Muscle of back (tissue), 13 donors: ENCODE measurements at places on chromosomes 16 and 17.

- no peak for DNase-seq
Measured at GRCh38 chr17:72982680-72983079, 109.8 kb downstream of the SLC39A11 start.

GRCh38 chr17:75498039-75498725 is 17.2 kb downstream of the CASKIN2 start:
- DNase-seq = no peak

- no peak for DNase-seq
Measured at GRCh38 chr17:77746393-77746792, 212.1 kb upstream of the TNRC6C start.

DNA sequence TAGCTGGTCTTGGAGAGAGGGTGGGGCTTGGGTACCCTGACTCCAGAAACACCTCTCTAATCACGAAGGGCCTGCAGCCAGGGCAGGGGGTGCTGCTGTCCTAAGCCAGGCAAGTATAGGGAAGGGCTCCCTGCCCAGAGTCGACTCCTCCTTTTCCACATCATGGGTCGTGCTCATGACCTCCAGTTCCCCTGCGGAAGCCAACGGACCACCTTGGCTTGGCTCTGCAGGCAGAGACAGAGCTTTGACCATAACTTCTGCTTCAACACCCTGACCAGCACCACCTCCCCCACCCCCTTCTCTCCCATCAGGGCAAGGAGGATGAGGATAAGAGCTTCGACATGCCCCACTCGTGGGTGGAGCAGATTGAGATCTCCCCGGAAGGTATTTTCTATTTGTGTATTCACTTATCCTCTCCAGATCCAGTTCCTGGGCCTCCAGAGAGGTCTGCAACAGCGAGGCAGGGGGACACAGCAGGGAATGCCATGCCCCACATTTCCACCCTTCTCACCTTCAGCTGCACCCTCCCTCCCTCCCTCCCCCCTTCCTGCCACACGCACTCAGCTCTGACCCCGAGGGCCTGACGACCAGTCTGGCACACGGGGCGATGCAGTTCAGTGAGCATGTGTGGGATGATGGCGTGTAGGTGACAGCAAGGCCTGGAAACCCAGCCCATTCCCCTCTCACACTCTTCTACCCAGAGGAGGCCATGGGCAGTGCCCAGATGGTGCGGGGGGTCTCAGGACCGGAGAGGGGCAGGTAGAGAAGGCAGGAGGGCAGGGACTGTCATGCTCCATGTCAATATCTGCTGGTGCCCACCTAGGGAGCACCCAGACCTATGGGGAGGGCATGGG is 14.0 kb upstream of the KATNB1 start:
- DNase-seq = no peak

DNA sequence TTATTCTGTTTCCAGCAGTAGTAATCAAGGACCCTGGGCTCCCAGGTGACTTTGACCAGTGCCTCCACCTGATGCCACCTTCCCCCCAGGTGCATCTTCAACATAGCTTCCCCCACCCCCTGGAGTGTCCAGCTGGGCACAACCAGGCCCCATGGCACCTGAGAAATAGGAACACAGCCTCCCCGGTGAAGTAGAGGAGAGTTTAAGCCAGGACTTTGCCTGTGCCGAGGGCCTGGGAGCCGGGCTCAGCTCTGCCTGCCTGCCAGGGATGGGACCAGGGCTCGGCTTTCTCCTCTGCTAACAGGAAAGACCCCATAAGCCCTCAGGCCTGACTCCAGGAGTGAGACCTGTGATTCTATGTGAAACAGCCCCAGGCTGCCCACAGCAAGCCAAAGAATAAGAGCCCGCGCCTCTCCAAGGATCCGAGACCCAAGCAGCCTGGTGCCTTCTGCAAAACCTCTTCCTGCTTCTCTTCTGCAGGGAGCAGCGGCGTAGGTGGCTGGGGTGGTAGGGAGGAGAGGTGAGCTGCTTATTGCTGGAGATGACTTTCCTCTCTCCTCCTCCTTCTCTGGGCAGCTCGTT is 16.4 kb upstream of the RBFOX3 start:
- no peak for DNase-seq

DNA sequence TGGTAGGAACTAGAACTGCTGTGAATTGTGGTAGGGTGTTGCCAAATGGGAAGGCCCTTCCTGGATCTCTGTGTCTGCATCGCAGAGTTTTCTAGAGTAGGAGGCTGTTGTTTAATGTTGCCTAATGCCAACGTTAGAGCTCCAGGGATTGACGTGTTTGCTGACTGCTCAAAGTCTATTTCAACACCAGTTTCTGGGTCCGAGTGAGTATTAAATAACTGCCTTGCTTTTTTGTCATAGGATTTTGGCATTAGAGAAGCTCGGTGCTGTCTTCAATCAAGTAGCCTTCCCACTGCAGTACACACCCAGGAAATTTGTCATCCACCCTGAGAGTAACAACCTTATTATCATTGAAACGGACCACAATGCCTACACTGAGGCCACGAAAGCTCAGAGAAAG is 40.0 kb downstream of the SF3B3 start:
- DNase-seq = no peak
